ENCODE measurements at places on chromosomes 16 and 17.

- no peak for DNase-seq
These were observed 171.5 kb upstream of the MAF start for GRCh38 chr16:79772048-79772447.

GRCh38 chr16:85626191-85626981 lies 13.3 kb downstream of the GSE1 start:
- DNase-seq: no peak

DNA sequence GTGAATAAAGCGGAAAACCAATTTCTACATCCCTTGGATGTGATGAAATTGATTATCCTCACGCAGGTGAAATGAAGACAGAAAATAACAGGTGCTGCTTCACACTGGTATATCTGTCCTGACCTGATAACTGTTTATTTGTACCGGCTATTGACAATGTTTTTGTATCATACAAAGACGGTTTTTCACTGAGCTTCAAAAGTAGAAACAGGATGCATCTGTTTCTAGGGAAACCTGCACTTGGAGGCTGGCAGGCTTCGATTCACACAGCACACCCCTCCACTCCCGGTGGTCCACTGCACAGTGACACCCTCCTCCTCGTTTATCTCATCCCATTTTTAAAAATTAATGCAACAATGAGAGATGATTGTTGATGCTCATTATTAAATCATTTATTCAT lies 104.5 kb downstream of the CPPED1 start:
- DNase-seq: no peak

DNA sequence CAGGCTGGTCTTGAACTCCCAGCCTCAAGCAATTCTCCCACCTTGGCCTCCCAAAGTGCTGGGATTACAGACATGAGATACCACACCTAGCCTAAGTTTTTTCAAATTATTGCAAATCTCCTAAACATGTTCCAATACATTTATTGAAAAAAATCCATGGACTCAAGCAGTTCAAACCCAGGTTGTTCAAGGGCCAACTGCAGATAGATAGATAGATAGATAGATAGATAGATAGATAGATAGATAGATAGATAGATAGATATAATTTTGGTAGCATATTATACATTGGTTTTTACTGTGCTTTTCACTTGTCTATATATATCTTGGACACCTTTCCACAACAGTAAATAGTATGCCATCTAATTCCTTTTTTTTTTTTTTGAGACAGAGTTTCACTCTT lies 20.9 kb upstream of the RBBP6 start:
- DNase-seq: no peak

GRCh38 chr17:49916854-49917515 lies 52.0 kb upstream of the DLX4 start:
- no peak for DNase-seq

GRCh38 chr17:82463925-82464566 lies 5.5 kb downstream of the NARF start:
- DNase-seq: no peak

DNA sequence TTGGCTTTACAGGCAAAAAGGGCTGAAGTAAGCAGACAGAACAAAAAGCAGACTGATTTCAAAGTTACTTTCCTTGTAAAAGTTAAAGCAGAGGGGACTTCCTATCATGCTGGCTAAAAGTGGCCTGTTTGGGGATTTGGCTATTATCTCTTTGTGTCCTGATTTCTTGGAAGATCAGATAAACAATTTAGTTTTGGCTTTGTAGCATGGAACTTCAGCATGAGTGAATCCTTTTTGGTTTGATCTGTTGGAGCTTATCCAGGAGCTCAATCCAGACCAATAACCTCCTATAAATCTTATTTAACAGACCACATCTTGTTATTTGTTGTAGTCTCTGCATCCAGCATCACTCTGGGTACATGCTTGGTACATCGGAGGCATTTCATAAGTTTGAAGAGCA lies 8.9 kb upstream of the RNF112 start:
- no peak for DNase-seq

GRCh38 chr16:82156761-82157533 lies 13.1 kb downstream of the MPHOSPH6 start:
- no peak for DNase-seq

DNA sequence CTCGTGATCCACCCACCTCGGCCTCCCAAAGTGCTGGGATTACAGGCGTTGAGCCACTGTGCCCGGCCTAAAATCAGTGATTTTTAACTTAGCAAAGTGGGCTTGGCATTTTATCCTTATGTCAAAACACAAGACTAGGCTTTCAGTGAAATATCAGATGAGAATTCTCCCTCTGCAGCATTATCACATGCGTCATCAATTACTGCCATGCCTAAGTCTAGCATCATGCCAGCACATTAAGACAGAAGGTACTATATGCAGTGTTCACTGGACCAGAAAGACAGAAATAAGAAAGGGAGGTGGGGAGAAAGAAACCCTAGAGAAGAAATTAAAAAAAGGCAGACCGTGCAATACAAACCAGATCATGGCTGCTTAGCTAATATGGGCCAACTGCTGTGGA lies 29.8 kb downstream of the GPATCH8 start:
- peak; percentile 12 for DNase-seq

- DNase-seq: no peak
These were observed 27.8 kb downstream of the GNPTG start for GRCh38 chr16:1379304-1380076.

DNA sequence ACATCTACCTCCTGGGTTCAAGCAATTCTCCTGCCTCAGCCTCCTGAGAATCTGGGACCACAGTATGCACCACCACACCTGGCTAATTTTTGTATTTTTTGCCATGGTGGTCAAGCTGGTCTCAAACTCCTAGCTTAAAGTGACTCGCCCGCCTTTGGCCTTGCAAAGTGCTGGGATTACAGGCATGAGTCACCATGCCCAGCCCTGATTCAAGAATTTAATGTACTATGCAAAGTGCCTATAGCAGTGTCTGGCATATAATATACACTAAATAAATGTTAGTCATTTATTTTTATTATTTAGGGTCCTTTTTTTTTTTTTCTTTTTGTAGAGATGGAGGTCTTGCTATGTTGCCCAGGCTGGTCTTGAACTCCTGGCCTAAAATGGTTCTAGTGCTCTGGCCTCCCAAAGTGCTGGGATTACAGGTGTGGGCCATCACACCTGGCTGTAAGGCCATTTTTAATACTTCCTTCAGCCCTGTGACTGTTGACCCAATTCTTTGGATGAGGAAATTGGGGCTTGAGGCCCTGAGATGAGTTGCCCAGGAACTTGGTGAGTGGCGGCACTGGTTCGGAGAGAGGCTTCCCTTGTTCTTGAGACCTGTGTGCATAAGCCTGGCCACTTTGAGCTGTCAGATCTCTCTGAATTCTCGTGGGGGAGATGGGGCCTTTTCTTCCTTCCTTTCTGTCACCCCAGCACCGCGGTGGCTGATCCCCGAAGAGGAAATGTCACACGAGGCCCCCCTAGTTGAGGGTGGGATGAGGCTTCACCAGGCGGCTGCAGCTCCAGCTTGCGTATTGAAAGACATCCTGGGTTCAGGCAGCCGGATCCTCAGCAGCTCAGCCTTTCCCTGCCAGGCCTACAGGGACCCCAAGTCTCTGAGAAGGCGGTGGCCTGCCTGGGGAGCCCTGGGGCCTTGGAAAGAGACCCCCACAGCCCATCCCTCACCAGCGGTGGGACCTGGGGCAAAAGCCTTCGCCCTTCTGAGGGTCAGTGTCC lies 38.7 kb downstream of the LAT start:
- DNase-seq: no peak

- DNase-seq: no peak
These were observed 126.2 kb downstream of the PRKCB start for GRCh38 chr16:23962001-23962400.

DNA sequence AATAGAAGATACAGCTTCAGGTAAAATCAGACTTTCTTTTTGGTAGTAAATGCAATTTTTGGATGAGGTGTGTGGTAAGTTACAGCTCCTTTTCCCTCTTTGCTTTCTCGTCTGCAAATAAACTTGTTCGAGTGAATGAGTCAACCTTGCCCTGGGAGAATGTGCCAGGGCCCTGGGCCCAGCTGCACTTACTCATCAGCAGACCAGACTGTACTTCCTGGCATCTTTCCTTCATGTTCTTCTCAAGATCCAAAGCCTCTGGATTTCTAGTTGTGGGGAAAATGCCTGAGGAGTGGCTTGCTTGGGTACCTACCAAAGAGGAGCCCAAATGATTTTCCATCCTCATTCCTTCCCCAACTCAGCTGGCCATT lies 5.4 kb upstream of the G6PC1 start:
- peak; percentile 77 for DNase-seq

GRCh38 chr16:68425498-68426346 lies 22.6 kb downstream of the SMPD3 start:
- DNase-seq: no peak

GRCh38 chr17:77810536-77810935 lies 148.0 kb upstream of the TNRC6C start:
- no peak for DNase-seq

DNA sequence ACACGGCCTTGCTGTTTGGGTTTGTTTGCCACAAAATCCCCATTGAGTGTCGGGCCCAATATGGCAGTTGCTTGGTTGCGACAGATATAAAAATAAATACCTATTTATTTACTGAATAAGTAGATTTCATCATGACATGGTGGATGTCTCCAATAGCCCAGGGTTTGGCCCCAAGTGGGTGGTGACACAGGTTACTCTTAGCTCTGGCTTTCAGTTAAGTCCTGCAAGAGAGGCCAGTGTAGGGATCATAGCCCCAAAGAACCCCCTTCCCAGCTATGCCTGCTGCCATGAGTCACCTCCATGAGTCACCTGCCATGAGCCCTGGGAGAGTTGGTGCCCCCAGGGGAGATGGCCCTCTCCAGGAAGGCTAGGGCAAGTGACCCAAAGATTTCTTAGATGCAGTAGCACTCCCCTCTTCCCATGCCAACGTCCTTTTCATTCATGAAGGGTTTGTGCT lies 78.7 kb upstream of the LGALS9 start:
- DNase-seq: no peak

GRCh38 chr16:3095869-3096268 lies 3.2 kb downstream of the ZSCAN10 start:
- no peak for DNase-seq

- no peak for DNase-seq
These were observed 893.8 kb downstream of the KCNJ2 start for GRCh38 chr17:71063127-71063526.

DNA sequence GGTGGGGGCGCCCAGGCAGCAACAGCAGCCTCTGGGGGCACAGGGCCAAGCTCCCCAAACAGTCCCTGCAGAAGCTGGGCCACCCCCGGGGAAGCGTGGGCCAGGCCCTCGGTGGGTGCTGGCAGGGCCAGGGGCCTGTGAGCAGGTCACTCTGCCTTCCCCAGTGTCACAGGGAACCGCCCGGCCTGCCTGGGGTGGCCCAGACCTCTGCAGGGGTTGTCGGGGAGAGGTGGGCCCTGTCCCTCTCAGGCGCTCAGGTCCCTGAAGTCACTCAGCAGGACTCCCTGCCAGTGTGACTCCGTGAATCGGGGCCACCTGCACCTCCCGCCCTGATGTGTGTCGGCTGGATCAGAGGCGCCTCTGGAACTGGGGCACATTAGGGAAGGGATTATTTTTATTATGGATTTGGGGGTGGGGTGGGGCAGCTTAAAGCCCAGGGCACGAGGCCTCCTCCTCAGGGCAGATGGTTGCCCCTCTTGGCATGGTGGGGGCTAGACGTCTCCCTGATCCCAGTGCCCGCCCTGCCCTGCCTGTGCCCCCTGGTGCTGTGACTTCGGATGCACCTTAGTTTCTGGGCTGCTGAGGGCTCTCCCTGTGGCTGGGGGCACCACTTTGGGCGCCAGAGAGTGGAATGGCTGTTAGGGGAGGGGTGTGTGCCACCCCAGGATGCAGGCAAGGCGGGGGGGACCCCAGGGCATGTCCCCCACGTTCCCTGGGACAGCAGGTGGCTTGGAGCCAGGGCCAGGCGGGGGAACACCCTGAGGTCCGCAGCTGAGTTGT lies 1.2 kb upstream of the GNG13 start:
- no peak for DNase-seq
